ENCODE measurements at places on chromosomes 2 and 18. TPM values are rescaled to one million over a fixed set of nuclear protein-coding genes. Genes with fewer than 3 reads are reported as not detected.

The FEV gene
- not detected for total RNA-seq

- no peak for DNase-seq
Measured at GRCh38 chr2:20676353-20677215, 9.6 kb downstream of the GDF7 start.

- no peak for DNase-seq
Measured at GRCh38 chr18:12010187-12010802, 29.0 kb downstream of the IMPA2 start.

- DNase-seq: no peak
Measured at GRCh38 chr2:28291811-28292440, 100.7 kb upstream of the FOSL2 start.

The SERPINB4 gene
- total RNA-seq: not detected

GRCh38 chr18:4276953-4277585 lies 178.0 kb downstream of the DLGAP1 start:
- DNase-seq: no peak

DNA sequence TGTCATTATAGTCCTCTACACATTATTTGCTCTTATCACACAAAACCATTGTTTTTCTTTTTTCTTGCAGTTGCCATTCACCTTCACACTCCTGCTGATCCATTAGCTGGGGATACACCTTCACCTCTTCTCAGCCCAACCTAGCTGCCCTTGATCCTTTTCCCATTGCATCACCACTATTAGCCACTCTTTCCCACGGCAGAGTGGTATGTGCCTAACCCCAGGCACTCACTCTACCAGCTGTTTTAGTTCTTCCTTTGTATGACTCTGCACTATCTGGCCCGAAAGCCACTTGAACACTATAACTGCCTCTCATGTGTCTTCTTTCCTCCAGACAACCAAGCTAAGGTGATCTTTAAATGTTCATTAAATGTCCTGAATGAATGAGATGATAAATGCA lies 145.4 kb upstream of the PIK3C3 start:
- DNase-seq: no peak

DNA sequence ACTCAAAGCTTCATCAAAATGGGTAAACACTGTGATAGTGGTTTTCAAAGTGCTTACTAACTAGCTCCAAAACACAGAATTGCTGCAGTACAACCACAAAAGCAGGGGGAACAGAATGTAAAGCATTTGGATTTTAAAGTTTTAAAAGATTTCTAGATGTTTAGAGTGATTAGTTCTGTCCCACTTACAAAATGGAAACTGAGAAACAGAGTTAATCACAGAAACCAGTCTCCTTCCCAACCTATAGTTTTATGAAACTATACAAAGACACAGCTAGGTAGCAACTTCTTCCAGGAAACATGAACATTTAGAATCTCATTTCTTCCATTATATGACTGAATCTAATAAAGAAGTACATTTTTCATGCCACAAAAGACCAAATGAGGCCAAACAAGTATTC lies 73.8 kb upstream of the HNRNPA3 start:
- no peak for DNase-seq

DNA sequence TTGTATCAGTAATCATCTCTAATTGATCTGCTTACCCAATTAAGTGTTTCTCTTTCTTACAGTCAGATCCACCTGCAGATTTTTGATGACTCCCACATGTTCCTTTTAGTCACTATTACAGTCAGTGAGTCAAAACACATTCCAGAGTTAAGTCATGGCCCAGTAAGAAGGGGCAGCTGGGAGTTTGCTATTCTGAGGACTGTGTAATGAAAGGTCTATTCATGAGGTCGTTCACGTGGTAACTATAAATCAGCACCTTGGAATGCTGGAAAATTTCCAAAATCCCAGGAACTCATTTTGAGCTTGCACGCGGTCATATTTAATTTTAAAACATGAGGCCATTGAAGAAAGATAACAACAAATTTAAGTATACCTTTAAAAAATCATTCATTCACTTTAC lies 252.5 kb downstream of the XIRP2 start:
- no peak for DNase-seq

The TYMS gene
- total RNA-seq: 0.55 TPM

GRCh38 chr2:36329251-36329650 lies 26.3 kb upstream of the CRIM1 start:
- no peak for DNase-seq

The LCT gene
- under 0.01 TPM for total RNA-seq

The IL1F10 gene
- not detected for total RNA-seq

GRCh38 chr18:6058941-6059340 lies 163.6 kb upstream of the TMEM200C start:
- DNase-seq: no peak

DNA sequence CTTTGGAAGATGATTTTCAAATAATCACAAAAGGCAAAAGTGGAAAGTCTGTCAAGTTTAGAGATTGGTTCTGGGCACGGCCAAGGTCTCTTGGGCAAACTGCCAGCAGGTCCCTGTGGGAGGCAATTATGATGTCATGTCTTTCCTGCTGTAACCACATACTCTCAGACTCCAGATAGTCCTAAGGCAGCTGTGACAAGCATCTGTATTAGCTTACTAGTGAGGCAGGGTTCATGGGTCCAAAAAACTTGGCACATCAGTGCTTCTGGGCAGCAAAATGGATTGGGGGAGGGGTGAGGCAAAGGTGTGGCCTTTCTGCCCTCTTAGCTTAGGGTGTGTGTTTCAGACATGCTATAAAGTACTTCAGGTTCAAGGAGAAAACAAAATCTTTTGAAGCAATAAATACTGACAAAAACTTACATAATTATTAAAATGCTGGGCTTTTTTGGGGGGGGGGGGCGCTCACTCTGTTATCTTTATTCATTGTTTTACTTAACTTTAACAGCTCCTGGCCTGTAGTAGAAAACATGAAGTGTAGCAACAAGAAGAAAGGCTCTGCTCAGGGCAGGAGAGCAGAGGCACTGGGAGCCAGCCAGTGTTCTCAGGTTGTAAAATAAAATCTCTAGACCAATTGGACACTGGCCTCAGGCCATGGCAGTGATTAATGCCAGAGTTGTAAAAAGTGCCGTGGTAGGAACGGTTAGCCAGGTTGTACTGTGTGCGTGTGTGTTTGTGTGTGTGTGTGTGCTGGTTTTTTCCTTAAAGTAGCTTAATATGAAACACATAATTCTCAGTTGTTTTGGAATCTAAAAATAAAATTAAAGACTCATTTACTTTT lies 14.3 kb upstream of the TANC1 start:
- DNase-seq: peak; percentile 95

GRCh38 chr2:119407430-119408220 lies 24.0 kb upstream of the TMEM37 start:
- no peak for DNase-seq

GRCh38 chr2:8457699-8458502 lies 224.0 kb upstream of the ID2 start:
- peak; percentile 55 for DNase-seq

The ZSCAN30 gene
- total RNA-seq: 12.5 TPM

DNA sequence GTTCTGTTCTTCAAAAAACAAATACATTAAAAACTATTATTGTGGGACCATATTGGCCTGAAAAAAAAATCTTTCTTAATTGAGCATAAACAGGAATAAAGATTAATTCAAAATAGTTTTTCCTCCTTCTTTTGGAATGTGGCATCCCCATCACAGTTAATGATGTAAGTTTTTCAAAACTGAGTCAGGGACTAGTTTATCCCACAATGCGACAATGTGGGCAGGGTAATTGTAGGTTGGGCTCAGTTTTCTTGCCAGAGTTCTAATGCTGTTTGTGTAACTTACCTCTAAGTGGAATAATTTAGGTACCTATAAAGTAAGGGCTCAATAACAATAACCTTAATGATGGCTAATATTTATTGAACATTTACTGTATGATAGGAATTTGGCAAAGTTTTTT lies 82.0 kb downstream of the PMS1 start:
- no peak for DNase-seq

DNA sequence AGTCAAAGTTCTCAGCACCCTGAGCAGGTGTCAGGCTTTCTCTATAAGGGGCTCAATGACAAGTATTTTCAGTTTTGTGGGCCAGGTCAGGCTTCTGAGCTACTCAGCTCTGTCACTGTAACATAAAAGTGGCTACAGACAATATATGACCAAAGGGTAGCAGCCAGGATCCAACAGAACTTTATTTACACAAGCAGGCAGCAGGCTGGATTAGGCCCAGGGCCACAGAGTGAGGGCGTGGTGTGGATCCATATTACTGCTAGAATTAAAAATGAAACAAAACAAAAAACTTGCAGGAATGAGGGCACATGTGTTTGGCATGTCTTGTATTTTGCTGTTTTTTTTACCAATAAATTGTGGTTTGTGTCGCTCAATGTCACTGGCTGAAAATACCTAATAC lies 143.7 kb downstream of the EIPR1 start:
- no peak for DNase-seq

- no peak for DNase-seq
Measured at GRCh38 chr18:49510393-49511115, 23.5 kb upstream of the C18orf32 start.

- DNase-seq: no peak
Measured at GRCh38 chr2:20418519-20418918, 28.4 kb upstream of the RHOB start.

The WDR43 gene
- total RNA-seq: 24.9 TPM

The DPYSL5 gene
- 0.71 TPM for total RNA-seq

The HIBCH gene
- 18.2 TPM for total RNA-seq

The PROC gene
- total RNA-seq: not detected

The CCDC68 gene
- total RNA-seq: 5.5 TPM

DNA sequence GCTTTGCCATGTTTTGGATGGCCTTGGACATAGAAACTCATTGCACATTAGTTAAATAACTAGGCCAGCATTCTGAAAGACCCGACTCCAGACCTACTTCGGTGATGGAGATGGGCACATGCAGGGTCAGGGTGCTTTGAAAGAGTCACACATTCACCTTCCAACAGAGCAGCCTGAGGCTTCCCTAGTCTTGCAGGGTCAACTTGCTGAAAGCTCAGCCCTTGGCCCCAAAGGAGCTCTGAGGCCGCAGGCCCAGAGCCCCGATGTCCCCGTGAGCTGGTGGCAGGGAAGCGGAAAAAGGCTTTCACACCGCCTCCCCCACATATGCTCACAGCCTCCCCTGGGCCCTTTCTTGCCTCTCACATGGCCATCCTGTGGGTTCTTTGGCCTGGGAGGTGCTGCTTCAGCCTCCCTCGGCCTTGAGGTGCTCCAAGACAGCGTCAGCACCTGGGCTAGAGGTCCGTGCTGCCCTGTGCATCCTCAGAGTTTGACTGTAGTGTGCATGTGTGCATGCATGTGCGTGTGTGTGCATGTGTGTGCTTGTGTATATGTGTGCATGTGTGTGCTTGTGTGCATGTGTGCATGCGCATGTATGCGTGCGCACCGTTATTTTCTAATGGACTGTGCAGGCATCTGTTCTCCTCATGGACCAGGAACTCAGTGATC lies 21.6 kb downstream of the LDLRAD4 start:
- DNase-seq: peak; percentile 36

GRCh38 chr18:13137670-13138419 lies 80.7 kb upstream of the LDLRAD4 start:
- peak; percentile 89 for DNase-seq

GRCh38 chr2:25035537-25036220 lies 6.2 kb upstream of the EFR3B start:
- no peak for DNase-seq

DNA sequence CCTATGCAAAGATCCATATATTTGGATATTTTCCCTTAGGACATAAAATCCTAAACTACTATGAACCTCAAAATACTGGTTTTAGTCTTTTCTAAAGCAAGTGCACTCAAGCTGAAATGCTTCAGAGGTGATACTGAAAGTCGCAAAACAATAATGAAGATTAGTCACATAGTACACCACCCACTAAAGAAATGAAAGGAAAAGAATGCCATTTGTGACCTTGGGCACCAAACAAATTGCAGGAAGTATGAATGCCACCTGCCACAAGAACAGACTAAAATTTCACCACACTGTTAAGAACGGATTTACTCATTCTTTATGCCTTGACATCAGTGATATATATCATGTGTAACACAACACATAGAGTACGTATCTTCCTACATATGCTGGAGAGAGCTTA lies 161.5 kb downstream of the ZNF521 start:
- no peak for DNase-seq

- DNase-seq: peak; percentile 85
Measured at GRCh38 chr18:58781627-58782194, 83.0 kb upstream of the ZNF532 start.

The LYPD1 gene
- 3.2 TPM for total RNA-seq

DNA sequence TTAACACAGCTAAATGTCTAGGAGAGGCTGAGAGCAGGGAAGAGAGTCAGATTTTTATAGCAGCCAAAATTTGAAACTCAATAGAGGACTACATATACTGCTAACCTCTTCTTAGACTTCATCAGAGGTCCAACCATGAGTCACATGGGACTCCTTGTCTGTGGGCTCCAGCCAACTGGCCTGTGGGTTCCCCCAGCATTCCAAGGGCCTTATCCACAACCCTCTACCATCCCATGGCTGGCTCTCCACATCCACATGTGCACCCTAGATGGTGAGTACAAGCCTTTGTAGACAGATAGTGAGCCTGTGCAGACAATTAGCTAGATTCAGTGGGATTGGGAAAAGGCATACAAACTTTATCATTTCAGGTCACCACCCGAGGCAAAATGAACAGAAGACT lies 901.9 kb upstream of the ZEB2 start:
- no peak for DNase-seq

The ANKRD30BL gene
- not detected for total RNA-seq

All from sigmoid colon (tissue), 7 donors.